ENCODE measurements at places on chromosomes 7 and 10.
A peak's percentile ranks its signal among the peaks of the same experiment; 100 is the strongest.

DNA sequence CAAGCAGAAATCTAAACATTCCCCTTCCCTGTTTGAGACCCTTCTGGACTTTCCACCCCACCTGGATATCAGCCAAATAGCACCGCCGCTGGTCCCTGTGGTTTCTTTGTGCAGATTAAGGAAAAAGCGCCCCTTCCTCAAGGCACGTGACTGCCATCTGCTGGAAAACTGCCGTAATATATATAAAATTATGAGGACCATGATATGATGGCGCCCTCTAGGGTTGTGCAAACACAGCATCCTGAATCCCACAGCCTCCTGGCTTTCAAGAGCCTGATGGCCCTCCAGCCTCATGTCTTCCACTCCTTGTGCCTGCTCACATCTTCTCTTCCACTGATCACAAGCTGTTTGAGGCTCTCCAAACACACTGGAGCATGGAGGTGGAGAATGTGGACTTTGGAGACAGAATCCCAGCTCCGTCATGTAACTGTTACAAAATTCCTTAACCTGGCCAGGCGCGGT lies 121.3 kb downstream of the MYL10 start:
- DNase-seq, result peak; percentile 66

DNA sequence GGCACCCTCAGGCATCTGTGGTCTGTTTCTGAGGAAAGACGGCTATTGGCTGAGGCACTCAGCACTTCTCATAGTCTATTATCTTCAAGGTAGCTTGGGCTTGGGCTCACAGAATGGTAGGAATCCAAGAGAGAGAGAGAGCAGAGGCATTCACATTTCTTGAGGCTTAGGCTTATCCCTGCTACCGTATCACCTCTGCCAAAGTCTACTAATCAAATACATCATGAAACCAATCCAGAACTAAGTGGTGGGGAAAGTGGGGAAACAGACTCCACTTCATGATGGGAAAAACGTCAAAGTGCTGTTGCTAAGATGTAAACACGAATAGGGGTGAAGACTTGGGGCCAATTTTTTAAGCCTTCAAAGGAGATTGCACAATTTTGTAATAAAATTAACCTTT lies 271.1 kb upstream of the SEMA3D start:
- no peak for DNase-seq

GRCh38 chr10:6912424-6912823 lies 332.3 kb upstream of the PRKCQ start:
- no peak for DNase-seq

DNA sequence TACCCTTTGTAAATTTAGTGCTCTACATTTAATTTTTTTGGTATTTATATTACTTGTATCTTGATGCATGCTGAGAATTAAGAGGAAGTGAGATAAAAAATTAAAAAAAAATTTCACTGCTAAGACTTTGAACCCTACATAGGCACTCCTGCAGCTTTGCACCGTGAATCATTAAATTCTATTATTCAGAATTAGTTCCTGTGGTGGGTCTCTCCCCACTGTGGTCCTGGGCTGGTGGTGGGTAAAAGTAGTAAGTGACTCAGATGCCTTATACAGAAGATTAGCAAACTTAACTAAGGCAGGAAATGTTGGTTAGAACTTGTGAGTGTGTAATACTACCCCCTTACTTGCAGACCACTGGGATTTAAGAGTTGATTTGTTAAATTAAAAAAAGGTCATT lies 72.6 kb downstream of the AP3M1 start:
- DNase-seq, result peak; percentile 92

DNA sequence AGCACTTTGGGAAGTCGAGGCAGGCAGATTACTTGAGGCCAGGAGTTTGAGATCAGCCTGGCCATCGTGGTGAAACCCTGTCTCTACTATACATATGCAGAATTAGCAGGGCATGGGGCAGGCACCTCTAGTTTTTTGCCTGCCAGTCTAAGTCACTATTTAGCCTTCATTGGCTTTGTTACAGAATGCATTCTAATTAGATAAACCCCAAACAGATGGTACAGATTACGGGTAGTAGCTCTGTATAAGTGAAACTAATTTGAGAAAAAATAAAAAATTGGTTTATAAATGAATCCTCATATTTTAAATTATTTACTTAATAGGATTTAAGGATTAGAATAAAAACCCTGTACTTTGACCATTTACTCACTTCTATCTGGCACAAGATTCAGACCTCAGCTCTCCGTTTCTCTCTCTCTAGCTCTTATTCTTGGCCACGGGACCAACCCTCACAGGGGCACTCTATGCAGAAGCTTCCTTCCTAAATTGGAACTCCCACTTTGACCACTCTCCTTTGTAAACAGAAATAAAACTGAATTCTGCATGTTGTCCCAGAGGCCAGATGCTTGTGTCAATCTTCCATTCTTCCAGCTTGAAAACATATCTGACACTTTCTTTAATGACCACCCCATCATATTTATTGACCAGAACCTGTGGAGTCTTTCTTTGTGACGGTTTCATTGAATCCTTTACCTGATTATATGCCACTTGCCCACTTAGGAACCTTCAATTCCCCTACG lies 26.8 kb downstream of the BET1 start:
- no peak for DNase-seq

- no peak for DNase-seq
Observed at GRCh38 chr10:28429573-28430216, 103.2 kb upstream of the WAC start.

GRCh38 chr10:51617576-51618235 lies 81.7 kb downstream of the CSTF2T start:
- DNase-seq, result no peak

GRCh38 chr10:112278871-112279270 lies 4.3 kb upstream of the TECTB start:
- DNase-seq, result no peak

DNA sequence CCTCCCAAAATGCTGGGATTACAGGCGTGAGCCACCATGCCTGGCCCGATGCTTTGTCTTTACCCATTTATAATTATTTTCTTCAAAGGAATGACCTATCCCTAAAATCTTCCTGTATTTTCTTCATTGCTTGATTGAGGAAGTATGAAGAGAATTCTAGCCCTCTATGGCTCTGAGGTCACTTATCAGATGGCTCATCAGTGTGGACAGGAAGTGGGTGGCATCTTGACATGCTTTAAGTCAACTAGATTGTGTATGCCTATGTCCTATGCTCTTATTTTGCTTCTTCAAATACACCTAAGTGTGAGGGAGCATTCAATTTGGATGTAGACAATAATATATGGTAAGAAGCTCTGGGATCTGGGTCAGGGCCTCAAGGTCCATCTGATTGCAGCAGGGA lies 1020.5 kb downstream of the LRMDA start:
- no peak for DNase-seq

DNA sequence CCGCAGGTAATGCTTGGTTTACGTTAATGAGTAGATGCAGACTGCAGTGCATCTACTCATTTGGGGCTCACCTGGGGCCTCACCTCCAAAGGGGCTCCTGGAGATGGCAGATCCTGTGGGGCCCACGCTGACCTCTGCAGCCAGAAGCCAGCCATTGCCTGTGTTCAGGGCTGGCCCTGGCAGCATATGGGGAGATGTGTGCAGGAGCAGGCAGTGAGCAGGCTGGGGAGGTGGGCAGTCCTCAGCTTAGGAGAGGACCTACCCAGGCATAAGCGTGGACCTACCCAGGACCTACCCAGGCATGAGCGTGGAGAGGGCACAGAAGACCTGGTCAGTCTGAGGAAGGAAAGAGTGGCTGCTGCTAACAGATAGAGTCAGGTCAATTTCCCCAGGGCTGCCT lies 178.5 kb downstream of the PTPRN2 start:
- no peak for DNase-seq

- no peak for DNase-seq
Observed at GRCh38 chr7:116797612-116798011, 64.8 kb upstream of the CAPZA2 start.

GRCh38 chr7:19079066-19079465 lies 38.4 kb downstream of the TWIST1 start:
- no peak for DNase-seq

GRCh38 chr10:2119316-2119715 lies 382.0 kb upstream of the ADARB2 start:
- DNase-seq, result peak; percentile 48
